ENCODE measurements at places on chromosomes 13 and 19.

DNA sequence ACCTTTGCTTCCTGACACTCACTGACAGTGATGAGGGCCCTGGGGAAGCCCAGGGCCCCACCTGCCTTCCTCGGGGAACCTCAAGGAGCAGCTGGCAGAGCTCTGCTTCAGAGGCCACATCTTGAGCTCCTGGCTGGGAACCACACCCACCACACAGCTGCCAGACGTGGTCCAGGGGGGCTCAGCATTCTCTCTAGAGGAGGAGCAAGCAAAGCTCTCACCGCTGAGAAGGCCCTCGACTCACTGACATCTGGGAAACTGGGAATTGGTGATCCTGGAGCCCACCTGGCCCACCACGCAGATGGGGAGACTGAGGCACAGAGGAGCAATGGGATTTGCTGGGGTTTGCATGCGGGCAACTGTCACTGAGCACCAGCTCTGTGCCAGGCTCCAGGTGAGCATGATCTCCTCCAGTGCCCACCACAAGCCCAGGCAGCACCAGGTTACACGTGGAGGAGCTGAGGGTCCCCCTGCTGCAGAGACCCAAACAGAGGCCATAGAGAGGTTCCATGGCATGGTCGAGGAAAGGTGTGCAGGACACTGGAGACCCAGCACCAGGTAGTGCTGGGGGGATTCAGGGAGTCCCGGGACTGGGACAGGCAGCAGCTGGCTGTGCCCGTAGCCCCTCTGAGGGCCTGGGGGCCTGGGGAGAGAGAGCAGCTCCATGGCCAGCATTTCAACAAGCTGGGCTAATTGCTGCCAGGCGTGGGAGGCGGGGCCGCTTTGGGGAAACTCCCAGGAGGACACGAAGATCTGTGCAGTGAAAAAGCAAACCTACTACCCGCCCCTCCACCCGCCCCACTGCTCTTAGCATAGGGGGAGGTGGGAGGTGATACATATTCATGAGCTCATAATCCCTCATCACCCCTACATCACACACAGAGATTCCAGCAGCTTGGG, 33.4 kb downstream of the PEPD start:
- peak; percentile 11 for DNase-seq

- no peak for DNase-seq
These were observed 75.1 kb downstream of the C13orf42 start for GRCh38 chr13:51035978-51036377.

DNA sequence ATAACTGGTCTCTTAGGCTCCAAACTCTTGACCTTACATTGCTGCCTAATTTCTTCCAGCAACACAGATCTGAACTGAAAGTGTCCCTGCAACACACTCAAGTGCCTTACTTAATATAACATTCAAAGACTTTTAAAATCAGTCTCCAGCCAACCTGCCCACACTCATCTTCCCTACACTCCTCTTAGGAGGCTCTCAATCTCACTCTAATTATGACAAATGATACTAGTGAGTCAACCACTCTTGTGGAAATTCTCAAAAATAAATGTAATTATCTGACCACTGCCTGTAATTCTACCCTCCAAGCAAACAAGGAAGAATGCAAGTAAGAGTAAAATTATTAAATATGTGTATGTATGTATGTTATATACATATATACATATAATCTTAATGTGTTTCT, 348.1 kb upstream of the MIR17HG start:
- DNase-seq, result no peak

DNA sequence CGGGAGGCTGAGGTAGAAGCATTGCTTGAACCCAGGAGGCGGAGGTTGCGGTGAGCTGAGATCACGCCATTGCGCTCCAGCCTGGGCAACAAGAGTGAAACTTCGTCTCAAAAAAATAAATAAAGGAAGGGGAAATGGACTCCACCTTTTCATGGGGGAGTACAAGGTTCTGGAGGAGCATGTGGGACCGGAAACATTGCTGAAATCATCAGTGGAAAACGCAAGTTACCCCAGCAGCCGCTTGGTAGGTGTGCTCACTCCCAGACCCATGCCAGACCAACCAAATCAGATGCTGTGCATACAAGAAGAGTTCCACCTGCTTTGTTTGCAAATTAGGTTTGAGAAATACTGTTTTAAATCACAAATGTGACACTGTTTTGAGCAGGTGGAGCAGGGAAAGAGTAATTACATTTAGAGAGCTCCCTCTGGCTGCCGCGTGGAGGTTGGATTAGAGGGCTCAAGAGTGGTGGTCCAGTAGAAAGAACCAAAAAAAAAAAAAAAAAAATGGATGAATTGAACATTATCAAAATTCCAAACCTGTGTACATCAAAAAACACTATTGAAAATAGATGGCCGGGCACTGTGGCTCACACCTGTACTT, 4.9 kb downstream of the ERICH4 start:
- DNase-seq, result no peak

GRCh38 chr19:9189535-9189934, 10.8 kb downstream of the OR7D2 start:
- no peak for DNase-seq

DNA sequence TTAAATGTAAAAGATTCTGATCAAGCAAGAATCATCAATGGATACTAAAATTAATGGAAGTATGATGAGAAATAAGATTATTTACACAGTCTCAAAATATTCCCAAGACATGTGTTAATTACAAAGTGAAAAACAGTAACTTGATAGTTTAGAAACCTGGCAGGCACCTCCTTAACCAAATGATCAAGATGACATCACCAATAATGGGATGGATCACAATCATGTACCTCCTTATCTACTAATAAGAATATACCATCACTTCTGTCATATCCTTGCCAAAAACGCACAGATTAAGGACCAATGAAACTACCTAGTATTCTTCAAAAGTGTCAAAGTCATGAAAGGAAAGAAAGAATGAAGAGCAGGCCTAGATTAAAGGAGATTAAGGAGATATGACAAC, 30.0 kb downstream of the TSC22D1 start:
- DNase-seq, result no peak

DNA sequence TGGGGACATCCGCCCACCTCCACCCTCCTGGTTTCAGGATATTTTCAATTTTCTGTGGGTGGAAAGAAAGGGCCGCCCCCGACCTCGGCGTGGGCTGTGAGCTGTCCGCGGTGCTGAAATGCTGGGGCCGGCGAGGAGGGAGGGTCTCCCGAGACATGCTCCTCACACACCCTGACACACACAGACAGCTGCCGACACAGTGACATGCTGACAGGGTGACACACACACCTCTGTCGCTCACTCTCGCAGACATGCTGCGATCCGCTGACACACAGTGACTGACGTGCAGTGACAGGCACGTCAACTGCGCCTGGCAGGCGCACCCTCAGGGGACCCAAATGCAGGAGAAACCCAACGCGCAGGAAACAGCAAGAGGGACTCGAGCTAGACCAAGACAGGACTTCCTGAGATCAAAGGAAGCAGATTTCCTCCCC, 25.1 kb upstream of the MEIS3 start:
- DNase-seq, result no peak

- DNase-seq, result no peak
These were observed 10.1 kb downstream of the NFILZ start for GRCh38 chr19:8640402-8641004.

- DNase-seq, result no peak
These were observed 19.7 kb downstream of the KLHL26 start for GRCh38 chr19:18656337-18657086.

DNA sequence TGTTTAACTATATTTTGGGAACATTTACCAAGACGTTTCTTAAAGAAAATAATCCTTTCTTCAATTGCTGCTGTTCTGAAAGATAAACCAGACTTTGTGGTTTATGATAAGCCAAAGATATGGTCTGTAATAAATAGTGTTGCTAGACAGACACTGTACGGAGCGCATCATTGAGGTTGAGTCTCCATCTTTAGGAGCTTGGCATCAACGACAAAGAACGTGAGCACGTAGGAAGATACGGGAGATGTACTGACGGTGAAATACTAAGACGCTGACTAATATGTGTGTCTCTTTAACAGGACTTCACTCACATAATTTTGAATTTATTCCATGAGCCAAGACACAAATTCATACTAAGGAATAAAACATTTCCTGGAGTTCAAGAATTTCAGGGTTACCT, 16.2 kb downstream of the TEX29 start:
- DNase-seq, result peak; percentile 59

DNA sequence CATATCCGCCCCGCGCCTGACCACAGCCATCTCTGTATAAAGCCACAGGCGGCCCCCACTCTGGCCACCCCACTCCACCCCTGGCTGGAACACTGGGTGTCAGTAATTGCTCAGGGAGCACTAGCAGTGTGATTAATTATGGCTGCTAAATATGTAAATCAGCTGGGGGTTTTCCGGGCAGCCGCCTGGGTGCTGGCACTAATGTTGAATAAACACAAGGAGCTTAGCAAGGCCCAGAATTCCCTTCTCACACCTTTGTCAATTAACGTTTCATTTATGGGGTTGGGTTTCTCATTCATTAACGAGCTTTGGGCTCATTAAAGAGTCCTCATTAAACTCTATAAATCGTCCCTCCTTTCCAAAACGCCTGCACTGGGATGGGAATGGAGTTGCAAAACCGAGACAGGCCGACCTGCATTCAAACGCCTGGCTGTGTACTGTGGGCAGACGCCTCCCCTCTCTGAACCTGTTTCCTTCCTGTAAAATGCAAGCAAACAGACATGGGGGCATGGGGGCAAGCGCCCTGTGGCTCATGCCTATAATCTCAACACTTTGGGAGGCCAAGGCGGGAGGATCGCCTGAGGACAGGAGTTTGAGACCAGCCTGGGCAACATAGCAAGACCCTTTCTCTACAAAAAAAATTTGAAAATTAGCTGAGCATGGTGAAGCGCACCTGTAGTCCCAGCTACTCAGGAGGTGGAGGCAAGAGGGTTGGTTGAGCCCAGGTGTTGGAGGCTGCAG, 17.7 kb upstream of the OLFM2 start:
- DNase-seq, result no peak

- peak; percentile 30 for DNase-seq
These were observed 178.3 kb downstream of the EFNB2 start for GRCh38 chr13:106357198-106357597.

DNA sequence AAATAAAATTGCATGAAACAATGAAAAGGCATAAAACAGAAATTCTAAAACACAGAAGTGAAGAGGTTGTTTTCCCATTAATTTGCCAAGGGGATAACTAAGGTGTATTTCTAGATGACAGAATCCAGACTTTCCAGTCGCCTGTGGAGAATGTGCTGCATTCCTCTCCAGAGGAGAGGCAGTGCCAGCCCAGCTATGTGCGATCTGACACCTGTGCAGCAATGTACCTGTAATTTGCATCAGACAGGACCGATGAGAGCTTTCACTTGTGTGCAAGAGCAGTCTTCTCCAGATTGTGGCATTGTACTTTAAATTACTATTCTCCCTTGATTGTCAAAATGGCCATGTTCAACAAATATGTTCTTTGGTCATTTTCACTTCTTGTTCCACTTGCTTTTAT, 1037.9 kb downstream of the EFNB2 start:
- DNase-seq, result no peak

DNA sequence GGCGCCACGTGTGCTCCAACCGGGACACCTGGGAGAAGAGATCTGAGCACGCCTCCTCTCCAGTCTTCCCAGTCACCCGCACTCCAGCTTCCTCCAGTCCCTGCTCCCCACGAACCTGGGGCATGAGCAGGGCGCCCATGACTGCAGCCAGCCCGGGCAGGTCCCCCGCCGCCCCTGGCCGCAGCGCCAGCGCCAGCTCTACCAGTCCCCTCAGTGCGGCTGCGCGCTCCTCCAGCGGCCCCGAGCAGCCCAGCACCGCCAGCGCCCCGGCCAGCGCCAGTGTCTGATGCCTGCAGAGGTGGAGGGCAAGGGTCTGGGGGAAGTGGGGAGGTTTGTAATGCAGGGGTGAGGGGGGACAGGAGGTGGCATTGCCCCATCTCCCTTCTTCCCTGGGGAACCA, 13.1 kb downstream of the SH2D3A start:
- DNase-seq, result no peak

DNA sequence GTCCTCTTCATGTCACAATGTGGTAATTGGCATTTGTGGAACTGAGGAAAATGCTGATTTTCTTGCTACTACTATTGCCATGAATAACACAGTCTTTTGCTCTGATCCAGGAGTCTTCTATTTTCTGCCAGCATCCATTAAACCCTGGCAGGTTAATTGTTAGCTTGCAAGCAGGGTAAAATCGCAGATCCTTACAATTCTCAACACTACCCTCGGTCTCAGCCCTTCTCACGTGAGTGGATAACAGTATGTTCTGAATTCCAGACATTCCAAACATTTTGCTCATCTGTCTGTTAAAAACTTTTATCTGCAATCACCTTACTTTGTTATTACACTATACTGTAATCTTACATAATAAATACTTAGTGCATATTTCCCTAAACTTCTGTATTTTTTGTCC, 251.3 kb upstream of the ATXN8OS start:
- no peak for DNase-seq

GRCh38 chr13:50940509-50940908, 30.9 kb downstream of the RNASEH2B start:
- DNase-seq, result no peak

- DNase-seq, result no peak
These were observed 748.2 kb downstream of the DIAPH3 start for GRCh38 chr13:59415498-59415897.

DNA sequence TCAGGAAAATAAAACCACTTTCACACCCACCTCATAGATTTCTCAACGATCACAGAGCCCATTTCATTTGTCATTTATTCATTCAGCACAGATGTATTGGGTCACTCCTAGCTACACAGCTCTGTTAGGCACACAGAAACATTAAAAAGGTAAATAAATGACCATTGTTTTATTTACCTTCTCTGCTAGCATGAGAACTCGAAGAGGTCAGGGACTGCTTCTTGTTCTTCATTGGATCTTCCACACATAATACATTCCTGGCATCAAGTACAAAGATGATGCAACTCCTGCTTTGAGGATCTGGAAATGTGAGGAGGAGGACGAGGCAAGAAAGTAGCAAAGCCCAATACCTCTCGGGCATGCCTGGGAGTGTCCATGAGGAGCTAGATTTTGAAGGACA, 168.1 kb downstream of the RBM26 start:
- DNase-seq, result no peak

DNA sequence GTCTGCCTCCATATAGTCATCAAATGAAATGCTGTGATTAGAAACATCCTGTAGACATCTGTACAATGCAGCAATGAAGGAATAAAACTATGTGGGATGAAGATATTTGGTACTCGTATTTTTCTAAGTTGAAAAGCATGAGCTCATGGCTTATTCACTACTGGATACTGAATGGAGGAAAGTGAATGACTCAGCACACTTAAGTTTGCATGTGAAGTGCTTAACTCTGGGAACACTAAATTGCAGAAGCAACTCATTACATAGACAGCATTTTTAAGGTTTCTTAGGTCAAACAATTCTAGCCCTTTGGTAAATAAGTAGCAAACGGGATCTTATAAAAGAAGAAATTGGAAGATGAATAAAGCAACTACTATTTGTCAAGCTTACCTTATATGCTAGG, 429.0 kb upstream of the MIR17HG start:
- peak; percentile 74 for DNase-seq

GRCh38 chr13:101425156-101425471, 8.8 kb upstream of the NALCN start:
- no peak for DNase-seq

- no peak for DNase-seq
These were observed 94.3 kb upstream of the IRS2 start for GRCh38 chr13:109880371-109881346.

GRCh38 chr13:26050568-26051230, 1.1 kb downstream of the SHISA2 start:
- peak; percentile 10 for DNase-seq

Data from fibroblast of skin of right quadriceps (primary cell).